HCT116 (cell line): ENCODE measurements at places on chromosomes 6 and 20.

DNA sequence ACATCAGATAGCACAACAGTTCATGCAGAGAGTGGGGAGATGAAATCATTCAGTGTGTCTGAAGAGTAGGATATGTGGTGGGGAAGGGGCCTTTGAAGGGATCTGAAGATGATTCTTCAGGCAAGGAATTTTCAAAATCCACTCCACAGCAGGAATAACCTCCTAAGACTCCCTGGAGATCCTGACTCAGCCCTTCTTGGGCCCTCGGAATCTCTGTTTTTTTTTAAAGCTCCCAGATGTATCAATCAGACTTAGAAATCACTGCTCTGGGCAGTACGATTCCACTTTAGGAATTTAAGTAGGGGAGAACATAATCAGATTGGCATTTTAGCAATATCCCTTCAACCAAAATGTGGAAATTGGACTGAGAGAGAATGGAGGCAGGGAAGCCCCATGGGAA, 55.5 kb downstream of the RIOK1 start:
- DNase-seq = no peak

- DNase-seq = no peak
These were observed 30.5 kb upstream of the SASH1 start for GRCh38 chr6:148311966-148312669.

DNA sequence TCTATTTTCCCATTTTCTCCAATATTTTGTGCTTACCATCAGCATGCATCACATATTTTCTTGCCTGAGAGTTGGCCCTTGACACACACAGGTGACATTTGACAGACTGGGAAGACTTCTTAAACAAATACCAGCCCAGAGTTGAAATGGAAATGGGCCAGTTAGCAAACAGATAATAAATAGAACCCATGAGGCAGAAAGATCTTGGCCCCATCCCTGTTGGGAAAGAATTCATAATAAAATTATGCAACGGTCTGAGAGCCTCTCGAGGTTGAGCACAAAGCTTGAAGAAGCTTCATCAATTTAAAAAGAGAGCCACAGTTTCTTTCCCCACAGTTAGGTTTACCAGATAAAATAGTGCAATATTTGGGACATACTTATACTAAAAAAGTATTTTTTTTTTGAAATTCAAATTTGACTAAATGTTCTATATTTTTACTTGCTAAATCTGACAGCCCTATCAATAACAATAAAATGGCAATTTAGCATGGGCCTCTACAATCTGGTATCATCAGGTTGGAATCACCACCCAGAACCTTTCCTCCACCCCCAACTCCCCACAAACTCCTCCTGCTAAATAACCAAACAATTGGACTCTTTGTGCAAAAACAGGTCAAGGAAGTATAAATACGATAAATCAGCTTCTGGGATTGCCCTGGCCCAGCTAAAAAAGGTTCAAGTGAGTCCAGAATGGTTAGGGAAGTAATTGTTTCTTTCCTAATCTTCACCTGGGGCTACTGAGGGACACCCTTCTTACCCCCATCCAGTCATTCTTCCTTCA, 129.8 kb downstream of the CD164 start:
- DNase-seq = no peak

DNA sequence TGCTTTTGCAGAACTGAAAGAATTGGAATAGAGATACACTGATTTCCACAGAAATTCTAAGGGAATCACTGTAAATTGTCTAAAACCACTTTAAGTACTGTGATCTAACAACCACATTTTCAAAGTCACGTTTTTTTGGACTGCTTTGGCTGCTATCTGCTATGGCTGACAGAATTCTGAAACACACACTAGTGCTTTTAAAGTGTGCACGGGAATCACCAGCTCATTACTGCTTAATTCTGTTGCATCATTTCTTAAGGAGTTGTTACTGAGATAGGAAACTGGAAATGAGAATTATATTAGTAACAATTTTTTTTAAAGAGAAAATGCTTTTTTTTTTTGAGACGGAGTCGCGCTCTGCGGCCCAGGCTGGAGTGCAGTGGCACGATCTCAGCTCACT, 716.5 kb upstream of the NRSN1 start:
- no peak for DNase-seq

- no peak for DNase-seq
These were observed 77.4 kb downstream of the SMOC2 start for GRCh38 chr6:168518348-168518745.

DNA sequence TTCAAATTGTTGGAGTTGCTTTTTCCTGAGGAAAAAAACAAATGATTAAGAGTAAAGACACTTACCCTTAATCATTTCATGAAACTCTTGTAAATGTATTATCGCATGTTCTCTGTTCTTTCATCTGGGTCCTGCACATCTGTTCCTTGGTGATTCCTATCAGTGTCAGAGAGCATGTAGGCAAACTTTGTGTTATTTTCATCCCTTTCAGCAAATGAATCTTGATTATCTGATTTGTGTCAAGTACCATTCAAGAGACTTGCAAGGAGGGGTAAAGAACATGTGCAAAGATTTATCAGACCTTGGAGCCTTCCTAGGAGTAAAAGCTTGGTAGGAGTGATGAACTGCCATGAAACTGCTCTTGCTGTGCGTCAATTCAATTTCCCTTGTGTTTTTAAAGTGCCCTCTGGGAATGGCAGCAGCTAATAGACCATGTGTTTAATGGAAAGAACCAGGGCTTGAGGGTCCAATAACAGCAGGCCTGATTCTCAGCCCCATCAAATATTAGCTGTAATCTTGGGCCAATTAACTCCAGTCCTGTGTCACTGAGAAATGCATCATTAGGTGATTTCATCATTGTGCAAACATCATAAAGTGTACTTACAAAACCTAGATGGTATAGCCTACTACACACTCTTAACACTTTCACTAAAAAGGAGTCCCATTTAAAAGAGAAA, 118.9 kb upstream of the CEP85L start:
- no peak for DNase-seq

GRCh38 chr6:106155219-106155830, 69.2 kb downstream of the PRDM1 start:
- DNase-seq = no peak
